ENCODE measurements at places on chromosomes 1 and 21. TPM values are rescaled to one million over a fixed set of nuclear protein-coding genes. Genes with fewer than 3 reads are reported as not detected.

The UTS2 gene
- polyA plus RNA-seq: not detected

The A3GALT2 gene
- polyA plus RNA-seq: not detected

The FALEC gene
- polyA plus RNA-seq: not detected

DNA sequence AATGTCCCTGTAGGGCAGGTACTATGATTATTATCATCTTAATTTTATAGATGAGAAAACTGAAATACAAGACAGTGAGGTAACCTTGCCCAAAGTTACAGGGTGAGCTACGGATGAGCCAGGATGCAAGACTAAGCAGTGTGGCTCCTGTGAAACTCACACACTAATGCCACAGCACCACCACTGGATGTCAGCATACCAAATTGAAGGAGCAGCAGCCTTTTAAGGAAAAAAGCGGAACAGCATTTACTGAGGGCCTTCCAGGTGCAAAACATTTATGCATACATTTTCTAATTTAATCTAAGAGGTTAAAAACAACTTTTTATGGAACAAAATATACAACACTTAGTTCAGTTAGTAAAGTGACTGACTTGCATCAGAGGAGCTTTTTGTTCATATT, 41.7 kb downstream of the SEC16B start:
- no peaks in the 10 kb centered on the region for H3K36me3 ChIP-seq
- H3K27me3 ChIP-seq: no peaks in the 10 kb centered on the region
- H3K4me1 ChIP-seq: no peaks in the 10 kb centered on the region
- DNase-seq: no peak

DNA sequence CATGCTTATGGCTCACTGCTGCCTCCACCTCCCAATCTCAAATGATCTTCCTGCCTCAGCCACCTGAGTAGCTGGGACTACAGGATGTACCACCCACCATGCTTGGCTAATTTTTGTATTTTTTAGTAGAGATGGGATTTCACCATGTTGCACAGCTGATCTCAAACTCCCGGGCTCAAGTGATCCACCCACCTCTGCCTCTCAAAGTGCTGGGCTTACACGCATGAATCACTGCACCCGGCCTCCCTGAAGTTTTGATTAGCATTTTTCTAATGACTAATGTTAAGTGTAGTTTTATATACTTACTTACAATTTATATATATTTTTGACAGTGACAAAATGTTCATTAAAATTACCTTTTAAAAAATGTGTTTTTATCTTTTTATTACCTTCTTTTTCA, 41.1 kb downstream of the ZNF678 start:
- no peak overlapping the region for H3K4me3 ChIP-seq
- no peaks in the 10 kb centered on the region for H3K27me3 ChIP-seq
- H3K36me3 ChIP-seq: no peaks in the 10 kb centered on the region
- H3K27ac ChIP-seq: no peak overlapping the region
- no peaks in the 10 kb centered on the region for H3K4me1 ChIP-seq

- H3K36me3 ChIP-seq: no peaks in the 10 kb centered on the region
- H3K4me3 ChIP-seq: no peak overlapping the region
- peaks cover 24% of the 10 kb centered on the region for H3K4me1 ChIP-seq
- no peak overlapping the region for H3K27ac ChIP-seq
- DNase-seq: no peak
- H3K27me3 ChIP-seq: peaks cover 25% of the 10 kb centered on the region
These were observed 57.9 kb upstream of the ADARB1 start for GRCh38 chr21:45016406-45017038.

All from H1 (cell line).